ENCODE measurements at places on chromosomes 2 and 18. TPM values are rescaled to one million over a fixed set of nuclear protein-coding genes. Genes with fewer than 3 reads are reported as not detected.

The NCKAP1 gene
- total RNA-seq = 31.9 TPM

The SLC8A1 gene
- 8.4 TPM for total RNA-seq

The UCN gene
- 4.3 TPM for total RNA-seq

DNA sequence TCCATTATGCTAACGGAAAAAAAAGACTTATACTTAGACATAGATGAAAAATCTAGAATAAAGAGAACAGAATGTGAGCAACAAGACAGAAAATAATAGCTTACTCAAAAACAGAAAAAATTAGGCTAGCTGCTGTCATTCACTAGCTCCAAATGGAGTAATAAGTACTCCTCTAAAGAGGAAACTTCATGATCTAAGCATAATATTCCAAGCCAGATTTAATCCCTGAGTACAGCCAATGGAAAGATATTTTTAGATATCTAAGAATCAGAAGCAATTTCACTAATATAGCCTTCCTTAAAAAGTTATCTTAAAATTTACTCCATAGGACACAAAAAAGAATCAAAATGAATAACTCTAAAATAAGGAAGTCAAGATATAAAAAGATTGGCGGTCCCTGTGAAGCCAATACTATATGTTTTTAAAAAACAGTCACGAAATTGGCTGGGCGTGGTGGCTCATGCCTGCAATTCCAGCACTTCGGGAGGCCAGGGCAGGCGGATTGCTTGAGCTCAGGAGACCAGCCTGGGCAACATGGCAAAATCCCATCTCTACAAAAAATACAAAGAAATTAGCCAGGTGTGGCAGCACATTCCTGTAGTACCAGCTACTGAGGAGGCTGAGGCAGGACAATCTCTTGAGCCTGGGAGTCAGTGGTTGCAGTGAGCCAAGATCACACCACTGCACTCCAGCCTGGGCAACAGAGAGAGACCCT, 123.2 kb upstream of the BCL2L11 start:
- H3K27me3 ChIP-seq = no peaks in the 10 kb centered on the region
- DNase-seq = no peak
- no peaks in the 10 kb centered on the region for H3K36me3 ChIP-seq
- no peak overlapping the region for H3K4me3 ChIP-seq

DNA sequence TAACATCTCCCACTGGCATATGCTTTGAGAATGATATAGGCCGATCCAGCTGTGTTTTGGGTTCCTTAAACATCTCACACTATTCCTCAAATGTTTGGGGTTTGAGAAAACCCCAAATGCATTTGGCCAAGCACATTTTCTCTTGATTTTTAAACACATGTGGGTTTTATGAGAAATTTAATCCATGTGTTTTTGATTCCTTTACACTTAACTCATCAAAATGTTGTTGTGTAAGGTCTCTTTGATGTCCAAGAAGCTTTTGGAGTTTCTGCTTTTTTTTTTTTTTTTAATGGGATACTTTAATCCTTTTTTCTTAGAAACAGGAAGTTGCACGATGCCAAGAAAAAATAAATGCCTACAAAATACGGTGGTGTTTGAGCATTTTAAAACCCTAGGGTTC, 339.8 kb upstream of the TCF4 start:
- DNase-seq = no peak
- no peak overlapping the region for H3K27ac ChIP-seq
- no peak overlapping the region for H3K4me3 ChIP-seq

DNA sequence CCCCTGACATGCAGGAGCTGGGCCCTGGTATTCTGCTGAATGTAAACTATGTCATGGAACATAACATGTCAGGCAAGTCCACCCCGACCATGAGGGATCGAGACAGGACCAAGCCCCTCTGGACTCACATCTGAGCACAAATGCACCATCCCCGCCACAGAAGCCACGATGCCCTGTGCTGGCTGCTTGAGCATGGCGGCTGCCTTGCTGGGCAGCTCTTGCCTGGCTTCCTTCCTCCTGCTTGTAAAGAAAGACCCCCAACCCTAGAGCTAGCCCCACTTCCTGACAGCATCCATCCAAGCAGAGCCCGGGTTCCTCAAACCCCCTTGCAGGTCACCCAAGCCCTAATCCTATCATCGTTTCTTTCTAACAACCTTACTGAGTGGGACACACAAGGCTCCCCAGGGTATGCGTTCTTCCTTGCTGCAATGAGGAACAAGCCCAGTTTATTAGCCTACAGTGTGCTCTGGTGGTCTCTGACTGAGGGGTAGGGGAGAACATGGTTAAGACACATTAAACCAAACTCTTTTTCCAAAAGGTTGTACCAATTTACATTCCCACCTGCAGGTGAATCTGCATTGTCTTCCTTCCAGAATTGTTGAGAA, 26.6 kb downstream of the PTPN18 start:
- H3K36me3 ChIP-seq = no peaks in the 10 kb centered on the region
- H3K4me3 ChIP-seq = no peak overlapping the region
- H3K27ac ChIP-seq = no peak overlapping the region
- H3K4me1 ChIP-seq = no peaks in the 10 kb centered on the region
- DNase-seq = no peak

DNA sequence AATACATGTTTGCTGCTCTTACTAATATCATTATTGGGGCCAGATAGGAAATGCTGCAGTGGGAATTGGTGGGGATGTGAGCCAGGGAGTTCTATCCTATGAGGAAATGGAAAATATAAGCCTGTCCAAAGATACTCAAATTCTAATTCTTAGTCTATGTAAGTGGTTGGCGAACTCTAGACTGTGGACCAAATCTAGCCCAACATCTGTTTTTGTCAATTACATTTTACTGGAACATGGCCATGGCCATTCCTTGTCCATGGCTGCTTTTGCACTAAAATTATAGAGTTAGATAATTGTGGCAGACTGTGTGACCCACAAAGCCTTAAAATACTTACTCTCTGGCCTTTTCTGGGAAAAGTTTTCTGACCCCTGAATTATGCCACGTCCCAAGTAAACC, 113.3 kb downstream of the MGAT5 start:
- no peaks in the 10 kb centered on the region for H3K36me3 ChIP-seq
- peaks cover 5% of the 10 kb centered on the region for H3K4me1 ChIP-seq
- no peak for DNase-seq
- no peak overlapping the region for H3K27ac ChIP-seq
- H3K4me3 ChIP-seq = no peak overlapping the region

- H3K27ac ChIP-seq = no peak overlapping the region
- no peaks in the 10 kb centered on the region for H3K27me3 ChIP-seq
- no peaks in the 10 kb centered on the region for H3K4me1 ChIP-seq
- H3K4me3 ChIP-seq = no peak overlapping the region
- no peak for DNase-seq
Measured at GRCh38 chr2:27154488-27154887, 5.7 kb downstream of the TCF23 start.

DNA sequence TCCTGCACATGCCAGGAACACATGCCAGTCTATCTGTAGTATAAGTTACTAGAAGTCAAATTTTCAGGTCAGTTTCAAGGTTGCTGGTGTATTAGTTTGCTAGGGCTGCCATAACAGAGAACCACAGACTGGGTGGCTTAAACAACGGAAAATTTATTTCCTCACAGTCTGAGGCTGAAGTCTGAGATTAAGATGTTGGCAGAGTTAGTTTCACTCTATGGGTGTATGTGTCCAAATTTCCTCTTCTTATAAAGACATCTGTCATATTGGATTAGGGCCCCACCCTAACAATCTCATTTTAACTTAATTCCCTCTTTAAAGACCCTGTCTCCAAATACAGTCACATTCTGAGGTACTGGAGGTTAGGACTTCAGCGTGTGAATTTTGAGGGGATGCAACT, 26.5 kb downstream of the B3GNT7 start:
- H3K27me3 ChIP-seq = no peaks in the 10 kb centered on the region
- no peak for DNase-seq
- H3K27ac ChIP-seq = no peak overlapping the region
- H3K4me1 ChIP-seq = no peaks in the 10 kb centered on the region
- no peaks in the 10 kb centered on the region for H3K36me3 ChIP-seq
- no peak overlapping the region for H3K4me3 ChIP-seq

DNA sequence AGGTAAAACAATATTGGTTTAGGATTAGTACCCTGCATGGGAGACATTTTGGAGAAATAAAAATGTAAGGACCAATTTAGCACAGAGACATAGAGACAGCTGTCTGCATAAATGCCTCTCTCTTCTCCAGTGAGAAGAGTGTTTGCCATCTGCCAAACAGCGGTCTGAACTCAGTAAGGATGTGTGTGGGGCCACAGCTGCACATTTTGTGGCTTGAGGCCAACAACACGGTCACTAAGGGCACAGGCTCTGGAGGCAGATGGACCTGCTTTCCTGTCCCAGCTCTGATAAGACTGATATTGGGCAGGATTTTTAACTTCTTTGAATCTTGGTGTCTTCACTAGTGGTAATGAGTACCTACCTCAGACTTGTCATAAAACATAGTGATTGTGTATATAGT, 10.2 kb downstream of the ZBTB14 start:
- no peak overlapping the region for H3K4me3 ChIP-seq
- no peak for DNase-seq
- H3K27ac ChIP-seq = no peak overlapping the region
- no peaks in the 10 kb centered on the region for H3K27me3 ChIP-seq
- no peaks in the 10 kb centered on the region for H3K4me1 ChIP-seq
- H3K36me3 ChIP-seq = no peaks in the 10 kb centered on the region

DNA sequence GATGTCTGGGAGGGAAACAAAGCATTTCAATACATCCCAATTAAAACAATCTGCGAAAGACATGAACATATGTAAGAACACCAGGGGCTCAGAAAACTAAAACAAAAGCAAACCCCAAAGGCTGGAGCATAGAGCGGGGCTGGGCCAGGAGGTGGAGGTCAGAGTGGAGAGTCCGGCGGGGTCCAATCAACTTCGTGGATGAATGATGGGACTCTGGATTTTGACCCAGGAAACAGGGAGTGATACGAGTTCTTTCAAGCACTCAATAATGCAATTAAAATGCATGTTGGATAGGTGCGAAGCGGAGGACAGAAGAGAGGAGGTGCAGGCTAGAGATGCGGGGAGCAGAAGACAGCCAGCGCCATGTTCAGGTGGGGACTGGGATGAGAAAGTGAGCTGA, 200.7 kb upstream of the PXDN start:
- H3K27me3 ChIP-seq = no peaks in the 10 kb centered on the region
- DNase-seq = no peak
- H3K36me3 ChIP-seq = no peaks in the 10 kb centered on the region
- H3K4me1 ChIP-seq = no peaks in the 10 kb centered on the region

GRCh38 chr2:229164545-229165249, 106.4 kb downstream of the PID1 start:
- no peaks in the 10 kb centered on the region for H3K4me1 ChIP-seq
- no peak for DNase-seq
- no peaks in the 10 kb centered on the region for H3K36me3 ChIP-seq
- H3K27me3 ChIP-seq = no peaks in the 10 kb centered on the region
- no peak overlapping the region for H3K4me3 ChIP-seq
- peak overlapping the region; percentile 65 for H3K27ac ChIP-seq

DNA sequence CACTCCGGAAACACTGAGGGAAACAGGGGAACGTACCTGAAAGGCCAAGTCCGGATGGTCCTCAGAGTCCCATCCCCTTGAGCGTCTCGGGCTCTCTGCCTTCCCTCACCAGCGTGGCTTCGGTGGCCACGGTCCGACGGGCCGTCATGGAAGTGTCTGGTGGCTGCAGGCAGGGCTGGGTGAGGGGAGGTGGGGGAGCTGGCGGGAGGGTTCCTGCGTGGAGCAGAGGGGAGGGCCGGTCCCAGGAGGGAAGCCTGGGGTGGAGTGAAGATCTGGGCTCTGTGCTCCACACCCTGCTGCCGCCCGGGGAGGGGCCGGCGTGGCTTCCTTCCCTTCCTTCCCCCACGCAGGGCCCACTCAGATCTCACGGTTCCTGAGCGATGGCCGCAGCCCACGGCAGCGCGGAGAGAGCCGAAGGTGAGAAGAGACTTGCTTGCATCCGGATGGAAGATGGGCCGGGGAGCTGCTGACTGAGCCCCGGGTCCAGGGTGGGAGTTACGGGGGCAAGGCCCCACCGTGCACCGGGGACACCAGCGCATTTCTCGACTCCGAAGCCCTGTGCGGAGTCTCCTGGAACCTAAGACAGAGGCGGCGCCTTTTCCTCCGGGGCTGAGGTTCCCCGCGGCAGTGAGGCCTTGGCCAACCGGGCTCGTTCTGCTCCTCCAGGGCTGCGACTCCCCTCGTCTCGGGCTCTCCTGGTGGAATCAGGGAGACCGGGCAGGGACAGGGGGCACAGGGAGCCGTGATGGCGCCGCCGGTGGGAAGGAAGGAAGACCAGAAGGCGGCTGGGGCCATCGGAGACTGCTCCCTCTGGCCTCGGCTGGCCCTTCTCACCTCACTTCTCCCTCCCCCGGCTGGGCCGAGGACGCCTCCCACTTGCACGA, 49.1 kb downstream of the KCNF1 start:
- no peaks in the 10 kb centered on the region for H3K27me3 ChIP-seq
- no peak overlapping the region for H3K4me3 ChIP-seq
- no peaks in the 10 kb centered on the region for H3K36me3 ChIP-seq
- H3K4me1 ChIP-seq = no peaks in the 10 kb centered on the region
- DNase-seq = no peak
- H3K27ac ChIP-seq = no peak overlapping the region

DNA sequence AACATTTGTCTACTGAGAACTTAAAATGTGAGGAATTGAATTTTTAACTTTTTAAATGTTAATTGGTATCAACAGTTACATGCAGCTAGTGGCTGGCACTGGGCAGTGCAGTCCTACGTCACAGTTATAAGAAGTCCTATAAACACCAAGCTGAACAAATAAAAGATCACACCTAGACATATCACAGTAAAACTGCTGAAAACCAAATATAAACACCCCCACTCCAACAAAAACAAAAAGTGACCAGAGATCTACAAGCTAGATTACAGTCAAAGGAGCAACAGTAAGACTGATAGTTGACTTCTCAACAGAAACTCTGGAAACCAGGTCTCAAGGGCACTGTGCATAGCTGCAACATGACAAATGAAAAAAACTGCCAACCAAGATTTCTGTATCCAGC, 19.4 kb downstream of the TLK1 start:
- no peak for DNase-seq
- no peak overlapping the region for H3K27ac ChIP-seq
- no peak overlapping the region for H3K4me3 ChIP-seq
- H3K36me3 ChIP-seq = no peaks in the 10 kb centered on the region

DNA sequence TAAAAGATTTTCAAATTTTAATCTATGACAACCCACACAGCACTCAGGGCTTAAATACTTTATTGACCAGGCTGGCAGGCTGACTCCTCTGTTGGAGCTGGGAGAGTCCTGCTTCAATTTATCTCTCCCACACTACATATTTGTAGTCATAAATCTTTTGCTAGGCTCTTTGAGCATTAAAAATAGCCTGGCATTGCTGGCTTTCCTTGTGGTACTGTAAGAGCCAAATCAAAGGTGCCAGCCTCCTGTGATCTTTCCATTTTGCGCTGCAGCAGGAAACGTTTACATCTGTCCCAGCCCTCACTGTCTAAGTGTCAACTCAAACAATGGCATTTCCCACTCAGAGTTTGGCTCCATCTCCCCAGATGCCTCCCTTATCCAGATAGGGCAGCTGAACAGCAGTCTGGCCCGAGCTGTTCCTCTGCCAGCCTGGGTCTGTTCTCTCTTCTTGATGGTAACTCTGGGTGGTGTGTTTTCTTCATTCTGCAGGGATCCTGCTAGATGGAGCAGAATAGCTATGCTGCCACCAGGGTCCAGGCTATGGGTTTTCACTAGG, 62.1 kb downstream of the LRRTM1 start:
- H3K27ac ChIP-seq = no peak overlapping the region
- H3K36me3 ChIP-seq = no peaks in the 10 kb centered on the region
- no peak for DNase-seq
